Activated CD4-positive, alpha-beta memory T cell treated with anti-CD3 and anti-CD28 coated beads for 36 hours (primary cell): ENCODE measurements at places on chromosomes 7 and 10. TPM values are rescaled to one million over a fixed set of nuclear protein-coding genes. Genes with fewer than 3 reads are reported as not detected.

Gene SYT15
- 0.71 TPM for total RNA-seq

Gene MPLKIP
- total RNA-seq = 34.7 TPM

GRCh38 chr7:156050636-156051569, 238.6 kb upstream of the SHH start:
- no peak overlapping the region for H3K4me3 ChIP-seq
- no peaks in the 10 kb centered on the region for H3K4me1 ChIP-seq
- H3K27ac ChIP-seq = no peak overlapping the region
- no peaks in the 10 kb centered on the region for H3K27me3 ChIP-seq
- DNase-seq = no peak

DNA sequence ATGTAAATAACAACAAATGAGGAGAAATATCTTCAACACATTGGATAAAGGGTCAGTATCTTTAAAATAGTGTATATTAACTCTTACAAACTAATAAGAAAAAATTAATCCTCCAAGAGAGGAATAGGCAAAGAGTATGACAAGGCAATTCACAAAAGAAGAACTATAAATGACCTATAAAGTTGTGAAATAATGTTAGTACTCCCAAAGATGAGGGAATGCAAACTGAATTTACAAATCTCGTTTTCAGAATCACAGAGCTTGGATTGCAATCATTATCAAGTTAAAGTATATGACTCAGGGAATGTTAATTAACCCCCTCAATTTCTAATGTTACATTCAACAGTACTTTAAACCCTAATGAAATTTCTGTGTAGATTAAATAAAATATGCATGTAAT, 87.3 kb upstream of the TARP start:
- H3K4me3 ChIP-seq = peak overlapping the region; percentile 88
- no peak for DNase-seq
